ENCODE measurements at places on chromosomes 1 and 21.

DNA sequence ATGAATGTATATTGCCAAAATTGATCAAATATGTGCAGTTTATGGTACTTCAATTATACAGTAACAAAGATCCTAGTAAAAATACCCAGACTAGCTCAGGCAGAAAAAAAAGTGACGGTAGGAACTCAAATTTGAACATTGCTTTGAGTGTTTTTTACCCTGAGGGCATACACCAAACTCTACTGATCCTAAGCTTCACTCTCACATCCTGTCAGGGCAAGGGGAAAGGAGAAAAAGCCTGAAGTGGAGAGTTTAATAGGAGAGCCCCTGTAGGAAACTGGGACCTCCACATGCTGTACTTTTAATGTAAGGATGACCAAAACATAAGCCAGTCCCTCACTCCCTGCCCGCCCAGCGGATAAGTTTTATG lies 59.8 kb upstream of the GNG12 start:
- no peak for DNase-seq

- DNase-seq, result no peak
These were observed 4.9 kb downstream of the WNT9A start for GRCh38 chr1:227942716-227943261.

GRCh38 chr1:185453496-185454192 lies 136.6 kb upstream of the IVNS1ABP start:
- DNase-seq, result no peak

- DNase-seq, result no peak
These were observed 3.7 kb downstream of the ATP1B1 start for GRCh38 chr1:169110236-169110635.

DNA sequence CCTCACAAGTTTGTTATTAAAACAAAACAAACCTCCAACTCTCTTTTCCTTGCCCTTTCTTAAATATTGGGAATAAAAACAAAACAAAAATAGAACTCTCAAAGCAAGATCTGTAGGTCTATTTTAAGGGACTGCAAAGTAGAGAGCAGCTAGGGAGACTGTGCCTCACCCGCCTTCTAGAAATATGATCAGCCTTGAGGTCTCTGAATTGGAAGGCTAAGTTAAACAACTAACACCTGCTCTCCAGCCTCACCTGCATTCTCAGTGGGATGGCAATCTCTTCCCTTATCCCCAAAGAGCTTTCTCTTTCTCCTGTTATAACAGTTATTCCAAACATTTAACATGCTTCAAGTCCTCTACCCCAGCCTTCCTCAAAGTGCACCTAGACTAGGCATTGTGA lies 75.5 kb upstream of the TNR start:
- no peak for DNase-seq

DNA sequence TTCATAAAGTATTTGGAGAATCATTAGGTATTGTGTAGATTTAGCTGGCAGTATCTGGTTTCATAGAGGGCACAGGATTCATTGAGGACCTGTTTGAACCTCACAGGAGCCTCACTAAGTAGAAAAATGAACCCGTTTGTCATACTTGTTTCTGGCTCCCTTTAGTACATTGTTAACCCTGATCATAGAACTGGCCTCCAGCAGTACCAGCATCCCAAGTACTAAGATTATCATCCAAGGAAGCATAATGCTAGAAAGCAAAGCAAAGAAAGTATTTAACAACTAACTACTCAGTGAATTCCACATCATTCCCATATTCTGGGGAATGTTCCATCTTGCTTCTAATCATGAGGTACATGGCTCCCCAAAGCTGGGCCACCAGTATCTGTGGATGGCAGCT lies 54.9 kb downstream of the IVNS1ABP start:
- no peak for DNase-seq

DNA sequence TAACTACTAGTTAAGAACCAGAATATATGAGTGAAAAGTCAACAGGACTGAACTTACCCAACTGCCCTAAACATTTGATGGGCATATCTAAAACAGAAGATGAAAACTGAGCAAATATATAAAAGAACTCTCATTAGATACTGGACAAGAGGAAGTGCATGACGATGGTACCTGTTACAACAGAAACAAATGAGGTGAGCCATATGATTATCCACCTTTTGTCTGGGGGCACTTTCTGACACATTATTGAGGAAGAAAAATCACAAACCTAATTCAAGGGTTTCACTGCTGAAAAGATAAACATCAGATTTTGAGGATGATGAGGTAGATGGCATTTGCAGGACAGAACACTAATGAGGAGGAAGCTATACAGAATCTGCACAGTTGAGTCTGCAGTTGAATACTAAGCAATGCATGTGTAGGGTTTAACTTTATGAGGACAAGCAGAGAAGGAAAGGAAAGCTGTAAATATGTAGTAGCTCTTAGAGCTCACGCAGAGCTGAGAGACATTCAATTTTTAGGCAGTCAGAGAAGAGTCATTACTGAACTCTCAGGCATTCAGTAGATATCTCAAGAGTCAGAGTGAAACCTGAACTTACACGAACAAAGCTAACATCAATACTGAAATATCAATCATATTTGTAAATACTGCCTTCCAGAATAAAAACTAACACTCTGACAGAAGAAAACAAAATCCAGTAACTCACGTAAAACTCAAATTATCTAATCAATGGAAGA lies 262.1 kb downstream of the AKT3 start:
- no peak for DNase-seq

DNA sequence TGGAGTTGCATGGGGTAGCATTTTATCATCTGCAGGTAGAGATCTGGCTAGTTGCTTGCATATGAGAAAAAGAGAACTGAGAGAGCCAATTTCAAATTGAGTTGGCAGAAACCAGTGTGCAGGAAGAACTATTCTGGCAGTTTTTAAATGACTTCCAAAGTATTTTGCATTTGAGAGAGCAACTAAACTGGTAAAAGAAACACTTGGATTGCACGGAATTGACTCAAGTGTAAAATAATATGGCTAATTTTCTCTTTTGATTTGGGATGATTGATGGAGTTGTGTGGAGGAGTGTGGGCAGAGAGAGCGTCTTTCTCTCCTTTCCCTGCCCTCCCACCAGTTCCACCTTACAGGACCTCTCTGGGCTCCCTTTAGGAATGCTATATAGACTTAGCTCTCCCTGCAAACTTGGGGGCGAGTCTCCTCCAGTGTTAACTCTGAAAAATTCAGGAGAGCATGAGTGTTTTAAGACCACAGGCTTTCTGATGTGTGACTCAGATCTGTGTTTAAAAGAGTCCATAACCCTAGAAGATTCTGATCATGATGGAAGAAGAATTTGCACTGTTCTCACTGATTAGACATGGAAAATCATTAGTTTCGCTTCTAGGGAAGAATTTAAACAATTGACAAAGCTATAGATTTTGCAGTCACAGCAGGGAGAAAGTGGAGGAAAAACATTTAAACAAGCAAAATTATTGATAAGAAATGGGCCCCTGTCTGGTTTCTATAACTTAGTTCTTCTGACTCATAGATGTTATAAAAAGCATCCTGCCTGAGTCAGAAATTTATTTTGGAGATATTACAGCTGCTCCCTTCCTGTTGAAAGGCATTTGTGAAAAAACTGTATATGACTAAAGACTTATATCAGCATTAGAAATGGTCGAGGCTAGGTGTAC lies 24.9 kb upstream of the CTBS start:
- no peak for DNase-seq

GRCh38 chr1:209176866-209177430 lies 406.6 kb upstream of the CAMK1G start:
- DNase-seq, result no peak

GRCh38 chr1:38004284-38005108 lies 818 bp downstream of the FHL3 start:
- peak; percentile 85 for DNase-seq

DNA sequence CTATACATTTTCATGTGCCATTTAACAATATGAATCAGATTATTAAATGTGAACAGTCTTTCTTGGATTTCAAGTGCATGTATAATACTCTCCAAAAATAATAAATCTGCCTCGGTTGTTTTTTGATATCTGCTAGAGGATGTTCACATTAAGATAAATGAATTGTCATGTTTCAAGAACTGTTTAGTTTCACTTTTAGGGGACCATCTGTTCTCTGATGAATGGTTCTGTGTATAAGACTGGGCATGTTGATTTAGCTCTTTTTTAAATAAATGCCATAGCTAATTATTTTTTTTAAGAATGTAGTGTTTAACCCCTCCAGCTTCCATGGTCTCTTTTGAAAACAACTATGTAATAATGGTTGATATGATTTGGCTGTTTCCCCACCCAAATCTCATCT lies 1245.1 kb upstream of the ADGRL4 start:
- no peak for DNase-seq

DNA sequence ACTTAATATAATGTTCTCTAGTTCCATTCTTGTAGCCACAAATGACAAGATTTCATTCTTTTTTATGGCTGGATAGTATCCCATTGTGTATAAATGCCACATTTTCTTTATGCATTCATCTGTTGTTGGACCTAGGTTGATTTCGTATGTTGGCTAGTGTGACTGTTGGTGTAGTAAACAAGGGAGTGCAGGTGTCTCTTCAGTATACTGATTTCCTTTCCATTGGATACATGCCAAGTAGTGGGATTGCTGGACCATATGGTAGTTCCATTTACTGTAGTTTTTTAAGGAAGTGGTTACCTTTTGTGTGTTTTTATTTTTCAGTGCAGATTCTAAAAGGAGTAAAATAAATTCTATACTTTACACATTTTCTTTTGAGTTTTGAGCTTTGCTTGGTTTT lies 5.7 kb downstream of the PARK7 start:
- DNase-seq, result no peak

GRCh38 chr1:99228153-99228552 lies 36.1 kb upstream of the PLPPR4 start:
- DNase-seq, result no peak

DNA sequence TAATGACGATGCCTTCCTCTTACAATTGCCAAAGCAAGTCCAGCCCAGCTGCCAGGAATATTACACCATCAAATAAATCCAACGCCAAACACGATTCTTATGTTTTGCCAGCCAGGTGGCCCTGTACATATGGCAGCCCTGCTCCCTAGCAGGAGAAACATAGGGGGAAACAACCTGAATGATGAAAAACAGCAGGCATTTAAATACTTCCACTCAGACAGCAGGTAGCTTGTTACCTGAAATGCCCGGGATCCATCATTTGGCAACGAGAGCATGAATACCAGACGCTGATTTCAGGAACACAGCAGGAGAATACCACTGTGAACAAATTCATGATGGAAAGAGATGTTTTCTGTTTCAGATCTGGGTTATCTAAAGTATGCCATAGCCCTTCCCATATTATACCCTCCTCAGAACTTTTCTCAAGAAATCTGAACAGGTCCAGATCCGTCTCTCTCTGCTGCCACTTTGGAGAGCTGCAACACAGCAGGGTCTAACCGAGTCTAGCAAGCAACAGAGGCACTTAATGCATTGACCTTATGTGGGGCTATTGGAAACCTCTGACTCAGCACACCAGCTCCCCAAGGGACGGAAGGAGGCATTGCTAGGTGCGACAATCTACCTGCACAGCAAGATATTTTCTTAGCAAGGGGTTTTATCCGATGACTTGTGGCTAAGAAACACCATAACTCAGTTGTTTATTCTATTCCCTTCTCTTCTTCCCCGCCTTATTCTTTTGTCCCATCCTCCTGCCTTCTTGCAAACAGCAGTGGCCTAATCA lies 166.3 kb downstream of the BARHL2 start:
- no peak for DNase-seq

- DNase-seq, result no peak
These were observed 31.9 kb downstream of the MROH9 start for GRCh38 chr1:170967042-170967910.

GRCh38 chr1:27395441-27396195 lies 3.2 kb downstream of the GPR3 start:
- peak; percentile 68 for DNase-seq

All from lower leg skin (tissue), 4 donors.